ENCODE measurements at places on chromosomes 5 and 9. TPM values are rescaled to one million over a fixed set of nuclear protein-coding genes. Genes with fewer than 3 reads are reported as not detected.

Gene ACTBL2
- 3.3 TPM for total RNA-seq

Gene SLC27A6
- 0.57 TPM for total RNA-seq

Gene SVEP1
- 16.2 TPM for total RNA-seq

Gene PCDHA9
- total RNA-seq, result under 0.01 TPM

Gene SV2C
- not detected for total RNA-seq

Measured in placental pericyte (primary cell).